SHP77 treated with DMSO at 0.1 percent for 48 hours (cell line): ENCODE measurements at places on chromosomes 5 and 9.

- no peak for DNase-seq
Observed at GRCh38 chr5:109080896-109081295, 328.9 kb downstream of the PJA2 start.

GRCh38 chr9:96169484-96169883, 132.5 kb downstream of the HSD17B3 start:
- no peak for DNase-seq

GRCh38 chr9:114953959-114954358, 23.6 kb upstream of the TNFSF8 start:
- no peak for DNase-seq

DNA sequence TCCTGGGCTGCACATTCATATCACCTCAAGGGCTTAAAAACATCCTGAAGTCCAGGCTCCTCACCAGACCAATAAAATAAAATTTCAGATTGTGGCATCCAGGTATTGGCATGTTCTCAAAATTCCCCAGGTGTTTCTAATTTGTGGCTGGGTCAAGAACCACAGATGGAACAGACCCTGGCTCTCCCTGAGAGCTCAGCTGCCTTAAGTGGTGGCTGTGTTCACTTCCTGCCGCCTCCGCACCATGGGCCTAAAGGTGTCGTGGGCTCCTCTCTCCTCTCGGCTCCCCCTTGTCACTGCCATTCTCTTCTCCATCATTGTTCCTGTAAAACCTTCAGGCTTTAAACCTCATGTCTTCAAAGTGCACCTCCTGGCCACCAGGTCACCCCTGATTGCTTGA, 17.8 kb upstream of the CCNJL start:
- DNase-seq, result no peak

- DNase-seq, result no peak
Observed at GRCh38 chr9:14221119-14221518, 92.8 kb downstream of the NFIB start.

DNA sequence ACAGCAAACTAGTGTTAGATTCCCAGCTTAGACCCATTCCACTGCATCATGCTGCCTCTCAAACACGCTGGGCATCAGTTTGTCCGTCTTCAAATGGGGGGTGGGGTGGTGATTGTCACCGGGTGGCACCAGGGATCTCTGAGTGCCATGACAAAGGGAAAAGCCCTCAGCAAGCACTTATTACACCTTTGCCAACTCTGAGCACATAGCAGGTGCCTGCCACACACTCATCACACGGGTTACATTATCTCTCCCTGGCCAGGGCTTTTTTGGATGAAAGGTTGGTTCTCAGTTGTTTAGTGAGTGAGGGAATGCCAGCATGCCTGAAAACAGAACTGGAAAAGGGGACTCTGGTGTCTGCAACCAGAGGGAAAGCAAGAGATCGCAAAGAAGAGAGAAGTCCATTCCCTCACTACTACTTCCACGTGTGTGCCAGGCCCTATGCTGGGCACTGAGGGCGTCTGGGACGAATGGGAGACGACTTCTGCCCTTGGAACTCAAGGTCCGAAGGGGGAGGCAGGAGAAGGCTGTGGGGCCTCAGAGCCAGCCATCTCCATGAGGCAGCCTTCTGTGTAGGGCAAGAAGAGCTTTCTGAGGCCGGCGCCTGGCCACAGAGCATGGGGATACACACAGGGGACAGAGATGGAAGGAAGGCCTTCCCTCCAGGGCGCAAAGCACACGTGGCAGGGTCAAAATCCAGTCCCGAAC, 48.9 kb downstream of the PAX5 start:
- no peak for DNase-seq

DNA sequence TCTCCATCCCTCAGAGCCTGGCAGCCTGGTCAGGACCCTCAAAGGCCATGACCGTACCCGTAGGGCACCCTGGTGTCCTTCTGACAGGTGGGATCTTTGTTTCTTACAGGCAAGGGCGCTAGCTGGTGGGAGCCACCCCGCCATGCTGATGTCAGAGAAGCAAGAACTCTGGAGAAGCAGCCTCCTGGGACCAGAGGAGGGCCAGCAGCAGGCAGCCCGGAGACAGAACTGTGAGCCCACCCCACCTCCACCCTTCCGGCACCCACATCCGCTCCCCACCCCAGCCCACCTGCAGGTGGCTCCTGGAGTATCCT, 42.2 kb upstream of the IL17B start:
- no peak for DNase-seq

- no peak for DNase-seq
Observed at GRCh38 chr5:140576776-140577201, 12.2 kb downstream of the SLC35A4 start.

DNA sequence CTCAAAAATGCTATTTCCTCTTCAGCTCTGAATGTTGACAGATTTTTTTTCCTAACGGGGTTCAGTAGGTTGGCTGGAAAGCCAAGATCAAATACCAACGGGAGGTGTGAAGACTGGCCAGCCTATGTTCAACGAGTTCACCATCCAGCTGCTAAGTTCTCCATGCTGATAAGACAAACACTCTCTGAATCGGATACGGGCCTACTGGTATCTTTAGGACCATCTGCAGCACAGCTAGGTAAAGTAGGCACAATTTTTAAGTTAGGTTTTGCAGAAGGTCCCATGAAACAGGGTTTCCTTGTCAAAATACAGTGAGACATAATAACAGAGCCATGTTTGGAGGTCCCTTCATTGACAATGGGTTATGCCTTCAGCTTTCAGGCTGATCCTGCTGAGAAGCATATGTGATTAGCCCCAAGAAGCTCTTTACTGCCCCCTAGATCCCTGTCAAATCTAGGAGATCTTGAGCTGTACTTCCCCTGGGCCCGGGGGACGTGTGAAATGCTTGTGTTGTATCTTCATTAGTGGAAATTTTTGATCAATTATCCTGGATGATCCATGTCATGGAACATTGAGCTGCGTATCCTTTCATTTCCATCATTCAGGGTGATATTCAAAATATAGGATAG, 60.6 kb downstream of the PGM5 start:
- DNase-seq, result no peak

- no peak for DNase-seq
Observed at GRCh38 chr5:96668725-96669124, 6.5 kb downstream of the CAST start.

DNA sequence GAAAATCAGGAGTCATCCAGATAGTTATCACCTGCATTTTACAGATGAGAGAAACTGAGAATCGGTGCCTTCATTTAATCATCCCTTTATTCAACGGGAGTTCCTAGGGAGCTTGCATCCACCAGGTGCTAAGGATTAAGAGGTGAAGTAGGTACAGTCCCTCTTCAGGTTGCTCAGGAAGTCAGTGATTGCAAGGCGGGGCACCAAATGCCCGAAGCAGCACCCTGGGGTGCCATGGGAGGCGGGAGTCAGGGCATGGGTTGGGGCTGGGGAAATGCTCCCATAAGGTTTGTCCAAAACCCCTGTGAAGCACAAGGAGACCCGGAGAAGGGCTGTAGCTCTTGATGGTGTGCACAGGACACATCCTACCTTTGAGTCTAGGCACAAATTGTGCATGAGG, 98.8 kb upstream of the KLF4 start:
- no peak for DNase-seq

GRCh38 chr5:13771011-13771571, 173.4 kb downstream of the DNAH5 start:
- no peak for DNase-seq

GRCh38 chr9:3823842-3824475, 298.2 kb upstream of the RFX3 start:
- no peak for DNase-seq

- DNase-seq, result no peak
Observed at GRCh38 chr5:165405340-165405739, 1899.9 kb downstream of the MAT2B start.

DNA sequence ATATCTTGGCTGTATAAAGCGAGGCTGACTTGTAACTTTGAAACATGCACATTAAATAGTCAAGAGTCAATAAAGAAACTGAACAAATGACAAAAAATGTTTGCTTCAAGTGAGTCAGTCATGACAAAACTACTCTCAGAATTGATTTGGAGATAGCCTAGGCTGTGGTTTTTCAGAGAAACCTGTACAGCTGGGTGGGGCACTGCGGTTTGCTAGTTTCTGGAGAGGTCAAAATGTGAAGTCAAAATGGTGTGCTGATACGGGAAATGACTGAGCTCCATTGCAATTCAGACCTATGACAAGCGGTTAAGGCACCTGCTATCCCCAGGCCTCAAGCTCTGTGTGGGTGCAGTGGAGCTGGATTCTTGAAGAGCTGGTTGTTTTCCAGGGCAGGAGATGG, 10.3 kb upstream of the CD180 start:
- no peak for DNase-seq

- no peak for DNase-seq
Observed at GRCh38 chr5:125679522-125679921, 743.7 kb upstream of the GRAMD2B start.

DNA sequence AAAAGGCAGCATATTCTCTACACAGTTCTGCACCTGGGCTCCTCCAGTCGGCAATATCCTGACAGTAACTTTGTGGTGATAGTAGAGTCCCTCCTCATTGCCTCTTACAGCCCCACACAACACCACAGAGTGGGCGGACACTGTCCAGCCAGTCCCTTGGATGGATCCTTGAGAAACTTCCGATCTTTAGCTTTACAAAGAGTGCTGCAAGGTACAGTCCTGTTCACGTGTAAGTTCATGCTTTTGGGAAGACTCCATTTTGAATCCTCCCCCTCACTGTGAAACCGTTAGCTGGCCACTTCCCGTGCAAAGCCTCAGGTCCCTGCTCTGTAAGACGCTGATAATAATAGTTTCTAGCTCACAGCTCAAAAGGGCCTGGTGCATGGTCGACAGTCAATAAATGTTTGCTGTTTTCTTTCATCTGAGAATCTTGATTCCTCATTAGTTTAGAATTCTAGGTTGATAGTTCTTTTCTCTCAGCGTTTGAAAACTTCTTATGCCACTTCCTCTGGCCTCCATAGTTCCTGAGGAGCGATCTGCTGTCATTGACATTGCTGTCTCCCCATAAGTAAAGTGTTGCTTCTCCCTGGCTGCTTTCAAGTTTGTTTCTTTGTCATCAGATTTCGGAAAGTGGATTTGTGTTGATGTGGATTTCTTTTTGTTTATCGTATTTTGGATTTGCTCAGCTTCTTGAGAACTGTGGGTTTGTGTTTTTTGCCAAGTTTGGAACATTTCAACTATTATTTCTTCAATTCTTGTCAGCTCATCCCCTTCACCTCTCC, 82.9 kb downstream of the COL23A1 start:
- no peak for DNase-seq

GRCh38 chr5:172529896-172530295, 75.6 kb upstream of the SH3PXD2B start:
- DNase-seq, result no peak

DNA sequence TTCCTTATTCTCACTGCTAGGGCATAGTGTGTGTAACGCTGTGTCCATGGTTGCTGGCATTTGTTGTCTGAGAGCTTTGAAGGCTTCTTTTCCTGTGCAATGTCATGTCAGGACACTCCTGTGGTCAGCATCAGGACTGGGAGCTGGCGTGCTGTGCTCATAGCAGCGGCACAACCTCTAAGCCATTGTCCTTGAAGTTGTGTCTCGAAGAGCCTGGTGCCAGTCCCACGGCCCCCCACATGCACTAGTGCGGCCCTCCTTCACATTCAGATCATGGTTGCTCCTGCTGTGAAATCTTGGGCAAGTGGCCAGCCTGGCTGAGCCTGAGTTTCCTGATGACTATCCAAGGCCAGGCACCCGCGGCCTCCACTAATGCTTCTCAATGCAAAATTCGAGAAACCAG, 32.4 kb downstream of the PDZD2 start:
- no peak for DNase-seq

- no peak for DNase-seq
Observed at GRCh38 chr5:76339919-76340318, 63.2 kb upstream of the IQGAP2 start.

- no peak for DNase-seq
Observed at GRCh38 chr5:117431091-117431490, 856.5 kb upstream of the SEMA6A start.

- no peak for DNase-seq
Observed at GRCh38 chr5:80990971-80991370, 30.8 kb downstream of the RASGRF2 start.

- DNase-seq, result no peak
Observed at GRCh38 chr5:6315580-6315979, 62.8 kb downstream of the MED10 start.

DNA sequence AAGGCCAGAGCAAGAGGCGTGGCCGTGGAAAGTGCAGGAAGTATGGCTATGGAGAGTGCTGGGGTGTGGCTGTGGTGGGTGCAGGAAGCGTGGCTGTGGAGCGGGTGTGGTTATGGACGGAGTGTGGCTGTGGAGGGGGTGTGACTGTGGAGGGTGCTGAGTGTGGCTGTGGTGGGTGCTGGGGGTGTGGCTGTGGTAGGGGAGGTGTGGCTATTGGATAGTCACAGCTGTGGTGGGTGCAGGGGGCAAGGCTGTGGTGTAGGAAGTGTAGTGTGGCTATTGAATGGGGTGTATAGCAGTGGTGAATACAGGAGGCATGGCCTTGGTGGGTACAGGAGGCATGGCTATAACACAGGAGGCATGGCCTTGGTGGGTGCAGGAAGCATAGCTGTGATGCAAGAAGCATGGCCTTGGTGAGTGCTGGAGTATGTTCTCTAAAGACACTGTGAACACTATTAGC, 40.8 kb upstream of the SPATA31C2 start:
- DNase-seq, result no peak

- DNase-seq, result no peak
Observed at GRCh38 chr5:108827131-108827530, 79.4 kb downstream of the FER start.

DNA sequence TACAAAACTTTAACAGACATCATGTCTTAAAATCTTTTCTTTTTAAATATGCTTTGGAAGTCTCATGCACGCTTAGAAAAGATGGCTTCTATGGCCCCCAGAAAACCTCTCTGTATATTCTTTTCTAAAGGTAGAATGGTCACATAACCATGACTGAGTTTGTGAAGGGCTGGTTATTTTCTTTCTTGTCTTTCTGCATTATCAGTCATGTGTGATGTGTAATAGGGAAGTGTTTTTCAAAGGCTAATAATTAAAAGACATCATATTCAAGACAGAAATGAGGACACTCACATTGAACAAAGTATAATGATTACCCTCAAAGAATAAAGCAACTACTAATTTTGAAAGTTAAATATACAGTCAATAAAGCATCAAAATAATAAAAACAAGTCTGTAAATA, 253.4 kb downstream of the TRPM3 start:
- no peak for DNase-seq

- DNase-seq, result no peak
Observed at GRCh38 chr5:92922231-92922967, 658.6 kb downstream of the NR2F1-AS1 start.

- DNase-seq, result no peak
Observed at GRCh38 chr5:123710031-123710430, 198.1 kb downstream of the CSNK1G3 start.
